Stimulated activated CD4-positive, alpha-beta T cell treated with anti-CD3 and anti-CD28 coated beads, Interleukin-15, amount 100 ng/mL, for 48 hours (primary cell): ENCODE measurements at places on chromosomes 1 and 21.

DNA sequence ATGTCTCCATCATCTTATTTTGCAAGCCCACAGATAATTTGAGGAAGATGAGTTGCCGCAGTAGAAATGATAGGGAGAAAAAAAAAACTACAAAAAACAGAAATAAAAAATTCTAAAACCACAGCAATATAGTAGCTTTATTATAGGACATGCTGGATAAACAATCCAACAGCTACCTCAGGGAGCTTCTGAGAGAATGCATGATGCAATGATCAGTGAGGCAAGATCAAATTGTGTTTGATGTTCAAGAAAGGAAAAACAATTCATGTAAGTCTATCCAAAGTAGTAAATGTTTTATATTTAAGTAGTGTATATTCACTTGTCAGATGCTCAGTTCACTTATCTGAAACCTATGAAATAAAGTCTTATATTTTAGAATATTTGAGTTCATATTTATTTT lies 6.7 kb downstream of the CR1L start:
- DNase-seq: no peak

DNA sequence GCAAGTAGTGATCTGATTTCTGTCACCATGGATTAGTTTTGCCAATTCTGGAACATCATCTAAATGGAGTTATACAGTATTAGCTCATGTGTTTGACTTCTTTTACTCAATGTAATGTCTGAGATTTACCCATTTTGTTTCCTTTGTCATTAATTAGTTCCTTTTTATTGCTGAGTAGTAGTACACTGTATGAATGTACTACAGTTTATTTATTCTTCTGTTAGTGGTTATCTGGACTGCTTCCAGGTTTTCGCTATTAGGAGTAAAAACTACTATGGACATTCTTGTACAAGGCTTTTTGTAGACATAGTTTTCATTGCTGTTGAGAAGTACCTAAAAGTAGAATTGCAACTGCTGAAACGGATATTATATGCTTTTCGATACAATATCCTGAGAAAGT lies 14.1 kb downstream of the SUCO start:
- no peak for DNase-seq

GRCh38 chr1:222919478-222919865 lies 104.6 kb downstream of the DISP1 start:
- no peak for DNase-seq

DNA sequence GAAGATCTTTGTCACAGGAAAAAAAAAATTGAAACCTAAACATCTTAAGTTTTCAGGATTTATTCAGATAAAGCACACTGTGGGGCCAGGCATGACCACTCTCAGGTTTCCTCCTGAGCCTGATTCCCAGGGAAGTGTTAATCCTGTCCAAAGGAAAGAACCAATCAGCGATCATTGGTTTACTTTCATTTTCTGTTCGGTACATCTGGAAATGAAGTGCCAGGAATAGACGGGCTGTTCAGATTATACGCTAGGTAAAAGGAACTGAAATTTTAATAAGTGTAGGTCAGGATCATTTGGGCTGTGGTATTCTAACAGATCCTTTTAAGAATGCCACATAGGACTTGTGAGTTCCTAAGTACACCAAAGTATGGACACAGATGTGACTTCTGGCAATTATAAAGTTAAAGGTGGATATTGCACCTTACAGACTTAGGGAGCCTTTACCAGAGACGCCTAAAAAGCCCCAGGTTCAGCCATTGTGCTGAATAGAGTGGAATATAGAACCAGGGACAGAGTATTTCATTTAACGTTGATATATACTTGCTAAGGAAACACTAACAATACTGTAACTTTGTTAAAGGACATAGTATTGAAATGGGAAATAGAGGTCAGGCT lies 9.3 kb upstream of the CACYBP start:
- DNase-seq: no peak

- no peak for DNase-seq
Measured at GRCh38 chr1:215860833-215861232, 293.7 kb downstream of the KCTD3 start.

DNA sequence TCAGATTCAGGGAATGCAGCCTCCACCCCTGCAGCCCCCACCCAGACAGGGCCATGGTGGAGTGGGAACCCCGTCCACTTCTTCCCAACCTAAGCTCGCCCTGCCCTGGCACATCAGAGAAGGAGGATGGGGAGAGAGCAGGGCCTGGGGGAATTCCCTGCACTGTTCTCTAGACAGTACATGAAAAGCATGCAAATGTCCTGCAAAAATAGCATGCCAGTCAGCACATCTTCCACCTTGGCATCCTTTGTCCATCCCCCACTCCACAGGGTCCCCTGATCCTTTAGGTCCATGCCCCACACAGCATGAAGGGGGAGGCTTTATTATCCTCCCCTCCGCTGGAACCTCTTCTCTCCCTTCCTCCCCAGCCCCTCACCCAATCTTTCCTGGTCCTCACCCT lies 35.0 kb upstream of the RD3 start:
- DNase-seq: no peak

DNA sequence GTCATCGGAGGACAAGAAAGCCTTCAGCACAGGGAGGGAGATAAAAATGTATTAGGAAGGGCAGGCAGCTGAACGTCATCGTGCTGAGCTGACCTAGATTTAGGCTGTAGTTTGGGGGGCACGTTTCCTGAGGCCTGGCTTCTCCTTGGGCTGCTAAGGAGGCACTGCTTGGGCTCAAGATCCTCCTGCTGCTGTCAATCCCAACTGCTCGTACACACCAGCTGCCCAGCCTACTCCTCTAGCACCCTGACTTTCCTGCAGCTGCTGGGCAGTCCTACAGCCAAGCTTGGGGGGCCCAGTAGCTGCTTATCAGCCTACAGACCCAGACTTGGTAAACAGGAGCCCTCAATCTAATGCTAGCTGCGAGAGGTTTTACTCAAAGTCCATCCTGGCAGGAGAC lies 6.2 kb downstream of the TMEM35B start:
- no peak for DNase-seq

- DNase-seq: no peak
Measured at GRCh38 chr1:58852731-58853485, 69.1 kb upstream of the JUN start.

- no peak for DNase-seq
Measured at GRCh38 chr1:23682946-23683345, 8.7 kb upstream of the RPL11 start.

GRCh38 chr1:115329965-115330364 lies 8.1 kb downstream of the NGF start:
- DNase-seq: no peak

- DNase-seq: no peak
Measured at GRCh38 chr21:45876381-45877170, 105.0 kb upstream of the COL6A1 start.

- no peak for DNase-seq
Measured at GRCh38 chr1:227317523-227318015, 723 bp downstream of the CDC42BPA start.
